ENCODE measurements at places on chromosomes 11 and 22.

DNA sequence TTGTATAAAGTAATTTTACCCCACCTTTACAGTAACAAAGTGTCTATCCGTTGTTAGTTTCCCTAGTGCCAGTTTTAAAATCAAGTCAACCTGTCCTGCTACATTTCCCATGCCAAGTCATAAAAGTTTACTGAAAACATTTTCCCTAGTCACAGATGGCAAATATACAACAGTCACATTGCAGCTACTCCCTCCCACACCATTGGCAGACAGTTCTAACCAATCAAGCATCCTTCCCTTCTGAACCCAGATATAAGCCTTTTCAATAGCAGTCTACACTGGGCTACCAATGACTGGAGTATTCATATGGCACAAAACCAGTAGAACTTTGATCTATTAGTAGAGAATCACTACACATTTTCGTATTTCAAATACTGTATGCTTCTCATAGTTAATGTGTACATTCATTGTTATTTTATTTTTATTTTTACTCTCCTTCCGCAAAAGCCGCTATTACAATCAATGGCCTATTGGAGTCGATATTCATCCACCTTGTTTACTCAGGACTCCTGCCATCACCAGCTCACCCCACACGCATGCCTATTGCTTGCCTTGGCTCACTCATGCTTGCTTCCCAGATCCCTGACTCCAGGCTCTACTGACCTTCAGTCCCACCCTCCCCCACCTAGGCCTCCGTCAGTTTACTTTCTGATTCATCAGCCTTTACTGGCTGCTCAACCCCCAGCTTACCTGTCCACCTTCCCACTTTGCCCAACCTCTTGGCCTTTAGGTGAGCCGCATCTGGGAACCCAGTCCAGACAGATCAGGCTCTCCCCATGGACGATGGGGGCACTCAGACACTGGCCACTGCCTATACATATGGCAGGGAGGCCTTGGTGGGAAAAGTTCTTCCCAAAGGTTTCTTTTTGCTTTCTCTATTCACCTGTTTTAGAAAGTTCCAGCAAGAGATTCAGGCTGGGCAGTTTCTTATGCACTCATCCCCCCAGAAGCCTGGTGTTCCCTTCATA lies 408.4 kb downstream of the SOX6 start:
- no peak for DNase-seq

GRCh38 chr11:112784323-112785073 lies 176.7 kb upstream of the NCAM1 start:
- no peak for DNase-seq

DNA sequence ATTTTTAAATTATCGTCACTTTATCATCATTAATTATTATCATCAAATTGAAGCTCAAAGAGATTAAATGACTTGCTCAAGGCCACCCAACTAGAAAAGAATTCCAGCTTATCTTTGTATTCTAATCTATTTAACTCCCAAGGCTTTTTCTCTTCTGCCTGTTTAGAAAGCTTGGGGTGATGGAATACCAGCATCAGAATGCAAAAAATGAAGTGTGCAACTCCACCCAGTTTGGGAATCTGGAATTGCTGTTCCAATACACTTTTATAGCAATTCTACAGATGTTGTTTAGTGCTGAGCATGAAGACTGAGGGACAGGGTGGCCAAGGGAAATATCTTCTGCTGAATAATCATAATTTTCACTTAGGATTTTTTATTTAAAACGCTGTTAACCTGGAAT lies 97.2 kb upstream of the FIBIN start:
- no peak for DNase-seq

DNA sequence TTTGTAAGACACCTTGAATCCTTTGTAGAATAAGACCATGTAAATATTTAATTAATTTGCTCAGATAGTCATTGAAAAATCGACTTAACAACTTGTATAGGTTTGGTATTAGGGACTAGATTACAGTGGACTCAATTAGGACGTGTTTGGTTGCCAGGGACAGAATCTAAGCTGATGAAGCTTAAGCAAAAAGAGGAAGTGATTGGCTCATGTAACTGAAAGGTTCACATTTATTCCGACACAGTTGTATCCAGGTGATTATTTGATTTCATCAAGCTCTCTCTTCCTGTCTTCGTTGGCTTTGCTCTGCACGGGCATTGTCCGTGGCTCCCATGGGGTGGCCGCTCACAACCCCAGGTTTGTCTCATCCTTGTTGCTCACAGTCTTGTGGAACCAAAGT lies 146.4 kb downstream of the C11orf91 start:
- DNase-seq: no peak
